Eye (tissue), 1 donor: ENCODE measurements at places on chromosomes 3 and 15.
A peak's percentile ranks its signal among the peaks of the same experiment; 100 is the strongest.

GRCh38 chr3:44887101-44887500 lies 12.7 kb downstream of the TGM4 start:
- DNase-seq, result no peak

- no peak for DNase-seq
Measured at GRCh38 chr3:103059432-103059831, 624.6 kb downstream of the ZPLD1 start.

GRCh38 chr15:31265090-31265870 lies 61.4 kb upstream of the KLF13 start:
- no peak for DNase-seq

- DNase-seq, result no peak
Measured at GRCh38 chr3:134859341-134859740, 64.3 kb downstream of the EPHB1 start.

DNA sequence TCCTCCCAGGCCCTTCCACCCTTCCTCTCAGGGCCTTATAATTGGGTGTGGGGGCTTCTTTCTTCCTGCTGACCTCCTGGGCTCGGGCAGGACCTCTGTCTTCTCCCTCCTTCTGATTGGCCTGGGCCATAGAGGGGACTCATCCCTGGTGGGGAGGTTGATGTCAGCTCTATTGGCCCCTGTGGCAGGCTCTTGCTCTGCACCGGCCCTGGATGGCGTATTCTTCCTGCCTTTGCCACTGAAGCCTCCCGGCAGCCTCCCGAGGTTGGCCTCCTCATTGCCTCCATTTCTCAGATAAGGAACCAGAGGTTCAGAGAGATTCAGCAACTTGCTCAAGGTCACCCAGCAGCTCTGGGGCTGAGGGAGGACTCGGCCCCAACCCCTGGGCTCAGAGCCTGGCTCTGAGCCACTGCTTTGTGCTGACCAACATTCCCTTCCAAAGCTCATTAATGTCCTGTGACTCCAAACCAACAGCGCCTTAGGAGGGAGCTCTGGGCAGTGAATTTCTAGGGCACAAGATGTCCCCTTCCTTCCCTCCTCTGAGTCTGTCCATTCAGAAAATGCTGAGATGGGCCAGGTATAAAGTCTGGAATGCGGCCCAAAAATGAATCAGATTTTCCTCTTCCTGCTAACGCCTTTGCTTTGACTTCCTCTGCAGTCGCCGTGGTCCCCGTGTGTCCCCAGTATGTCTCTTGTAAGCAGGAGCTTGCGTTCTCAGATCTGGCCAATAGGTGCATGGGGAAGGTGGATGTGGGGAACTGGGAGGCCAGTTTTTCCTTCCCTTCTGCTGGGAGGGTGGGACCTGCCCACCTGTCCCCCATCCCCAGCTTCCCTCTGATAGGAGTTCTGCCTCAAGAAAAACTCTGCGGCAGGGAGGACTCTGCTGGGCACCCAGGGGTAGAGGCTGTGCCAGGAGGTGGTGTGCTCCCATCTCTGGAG lies 74.2 kb downstream of the HMCES start:
- no peak for DNase-seq

GRCh38 chr15:73293773-73294172 lies 75.0 kb downstream of the HCN4 start:
- no peak for DNase-seq

DNA sequence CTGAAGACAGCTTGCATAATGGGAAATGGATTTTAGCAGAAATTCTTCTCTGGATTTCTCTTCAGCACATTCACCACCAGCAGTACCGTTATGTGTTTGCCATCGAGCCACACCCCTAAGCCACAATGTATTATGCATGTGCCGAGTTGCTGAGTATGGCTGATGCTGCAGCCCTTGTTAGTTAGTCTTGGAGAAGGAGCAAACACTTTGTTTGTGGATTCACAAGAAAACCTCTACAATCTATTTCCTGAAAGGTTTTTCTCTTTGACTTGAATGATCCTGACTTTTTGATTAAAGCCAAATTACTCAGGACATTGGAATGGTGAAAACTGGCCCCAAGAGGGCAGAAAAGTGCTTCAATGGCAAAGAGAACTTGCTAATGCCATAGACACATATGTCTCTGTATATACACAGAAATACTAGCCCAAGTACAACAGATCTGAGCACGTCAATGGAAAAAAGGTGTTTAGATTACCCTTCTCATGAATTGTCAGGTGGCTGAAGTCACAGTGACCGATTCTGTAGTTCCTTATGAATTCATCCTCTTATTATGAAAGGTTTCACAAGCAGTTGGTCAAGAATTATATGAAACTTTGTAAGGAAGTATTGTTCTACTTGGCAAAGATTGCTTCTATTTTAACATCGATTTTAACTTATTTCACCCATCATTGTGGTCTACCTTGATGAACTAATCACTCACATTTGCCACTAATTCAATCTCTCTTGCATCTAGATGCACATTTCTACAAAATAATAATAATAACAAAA lies 103.0 kb downstream of the P3H2 start:
- DNase-seq, result peak; percentile 70

GRCh38 chr3:46412786-46413298 lies 5.8 kb downstream of the CCRL2 start:
- DNase-seq, result no peak

DNA sequence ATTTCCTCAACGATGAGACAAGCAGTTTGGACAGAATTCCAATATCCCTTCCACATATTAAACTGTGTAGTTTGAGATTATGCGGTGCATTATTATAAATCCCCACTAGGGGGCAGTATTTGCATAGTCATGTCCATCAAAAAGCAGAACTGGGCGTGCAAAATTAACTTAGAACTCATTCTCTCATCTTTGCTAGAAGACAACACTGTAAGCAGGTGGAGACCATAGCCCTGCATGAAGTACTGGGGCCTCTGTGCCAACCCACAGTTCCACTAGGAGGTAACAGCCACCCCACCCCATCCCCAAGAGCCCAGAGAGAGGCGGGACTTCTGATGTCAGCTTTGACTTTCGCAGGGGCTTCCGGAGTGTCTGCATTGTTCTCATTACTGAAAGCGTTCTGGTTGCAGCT lies 106.6 kb upstream of the TMC3 start:
- peak; percentile 96 for DNase-seq

- no peak for DNase-seq
Measured at GRCh38 chr15:92023965-92024364, 170.5 kb downstream of the SLCO3A1 start.

DNA sequence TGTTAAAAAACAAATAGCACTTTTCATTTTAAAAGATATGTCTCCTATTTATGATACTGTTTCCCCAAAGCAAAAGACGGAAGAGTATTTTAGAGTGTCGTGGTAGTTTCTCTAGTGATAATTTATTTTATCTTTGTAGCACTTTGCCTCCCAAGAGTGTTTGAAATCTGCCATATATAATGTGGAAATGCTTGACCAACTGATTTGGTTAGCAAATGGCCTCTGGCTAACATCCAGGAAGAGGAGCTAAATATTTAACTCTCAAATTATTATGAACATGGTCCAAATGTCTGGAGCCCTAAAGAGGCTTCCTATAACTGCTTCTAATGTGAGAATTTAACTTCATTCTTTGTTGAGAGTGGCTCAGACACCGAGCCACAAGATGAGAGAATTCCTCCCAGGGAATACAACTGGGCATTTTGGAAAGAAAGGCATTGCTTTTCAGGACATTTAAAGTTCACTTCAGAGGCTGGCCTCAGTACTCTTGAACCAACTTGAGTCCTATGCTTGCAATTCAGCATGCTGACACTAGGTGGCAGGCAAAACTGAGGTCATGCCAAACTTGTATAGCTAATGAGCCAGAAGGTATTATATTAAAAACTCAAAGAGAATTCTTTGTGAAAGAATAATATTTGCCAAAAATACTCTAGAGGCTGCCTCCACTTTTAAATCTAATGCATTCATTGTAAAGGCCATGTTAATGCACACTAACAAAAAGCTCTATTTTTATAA lies 104.5 kb downstream of the RARB start:
- DNase-seq, result no peak

DNA sequence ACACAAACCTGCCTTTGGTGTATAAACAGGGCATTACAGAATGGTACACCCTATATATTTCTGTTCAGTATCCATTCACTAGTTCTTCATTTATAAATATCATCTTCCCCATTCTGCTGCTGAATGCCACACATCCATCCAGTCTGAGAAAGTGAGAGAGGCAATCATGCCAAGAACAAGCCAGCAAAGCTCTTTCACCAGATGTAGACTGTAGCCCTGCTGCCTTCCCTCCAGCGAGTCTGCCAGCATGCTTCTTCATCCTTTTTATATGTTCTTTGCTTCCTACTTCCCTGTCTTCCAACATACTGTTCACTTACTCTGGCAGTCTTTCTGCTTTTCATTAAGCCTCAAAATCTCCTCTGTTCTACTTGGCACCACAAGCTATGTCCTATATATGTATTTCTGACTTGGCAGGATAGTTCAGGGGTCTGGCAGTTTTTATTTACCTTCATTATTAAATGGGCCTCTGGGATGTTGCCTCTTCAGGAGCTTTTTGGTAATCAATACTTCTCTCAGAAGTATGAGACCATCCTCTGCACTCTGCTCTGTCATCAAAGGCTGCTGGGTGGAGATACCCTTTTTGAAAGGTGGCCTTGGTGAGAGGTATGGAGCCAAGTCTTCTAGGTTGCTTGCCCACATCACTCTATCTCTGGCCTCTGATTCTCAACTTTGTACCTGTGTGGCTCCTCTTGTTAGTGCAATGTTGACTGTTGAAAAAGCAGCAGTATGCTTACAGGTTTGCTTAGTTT lies 48.6 kb downstream of the CHP1 start:
- DNase-seq, result no peak

- DNase-seq, result no peak
Measured at GRCh38 chr3:143506190-143506589, 342.1 kb downstream of the SLC9A9 start.

- DNase-seq, result no peak
Measured at GRCh38 chr3:170098753-170099152, 61.0 kb downstream of the GPR160 start.

DNA sequence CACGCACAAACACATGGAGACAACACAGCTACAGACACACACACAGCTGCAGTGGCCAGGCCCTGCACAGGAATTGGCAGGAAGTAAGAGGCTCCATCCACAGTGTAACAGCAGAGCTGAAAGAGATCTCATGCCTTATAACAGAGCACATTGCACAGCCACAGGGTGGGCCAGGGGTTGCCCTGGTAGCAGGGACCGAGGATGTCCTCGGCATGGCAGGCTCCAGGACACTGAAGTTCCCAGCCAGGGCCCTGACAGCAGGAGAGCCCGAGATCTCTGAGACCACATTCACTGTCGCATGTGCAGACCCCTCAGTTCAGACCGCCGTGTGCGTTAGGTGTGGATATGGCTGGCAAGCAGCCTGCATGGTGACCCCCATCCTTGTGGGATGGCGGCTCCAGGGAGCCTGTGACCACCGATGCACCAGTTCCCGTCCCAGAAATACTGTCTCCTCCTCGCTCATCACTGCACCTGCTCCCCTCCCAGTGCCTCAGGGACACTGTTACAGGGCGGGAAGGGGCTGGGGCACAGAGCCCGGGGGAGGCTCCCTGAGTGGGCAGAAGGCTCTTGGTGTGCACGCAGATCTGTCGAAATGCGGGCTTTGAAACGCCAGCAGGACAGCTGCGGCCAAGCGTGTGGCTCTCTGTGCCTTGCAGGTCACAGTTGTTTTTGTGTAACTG lies 1.5 kb upstream of the OCA2 start:
- peak; percentile 62 for DNase-seq

DNA sequence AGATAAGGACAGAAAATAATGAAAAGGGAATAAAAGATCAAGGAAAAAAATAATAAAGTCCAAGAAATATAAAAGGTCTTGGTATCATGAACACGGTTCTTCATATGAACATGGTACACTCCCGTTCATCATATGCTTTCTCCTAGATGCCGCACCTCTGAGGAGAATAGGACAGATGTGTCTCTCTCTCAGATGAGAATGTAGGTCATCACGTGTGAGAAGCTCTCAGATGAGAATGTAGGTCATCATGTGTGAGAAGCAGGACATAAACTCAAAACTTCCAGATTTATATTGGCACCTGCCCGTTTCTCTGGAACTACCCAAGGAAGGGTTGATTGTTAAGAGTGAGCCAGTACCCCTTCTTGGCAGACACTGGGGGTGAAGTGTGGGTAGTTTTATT lies 29.9 kb upstream of the IQCF6 start:
- no peak for DNase-seq

DNA sequence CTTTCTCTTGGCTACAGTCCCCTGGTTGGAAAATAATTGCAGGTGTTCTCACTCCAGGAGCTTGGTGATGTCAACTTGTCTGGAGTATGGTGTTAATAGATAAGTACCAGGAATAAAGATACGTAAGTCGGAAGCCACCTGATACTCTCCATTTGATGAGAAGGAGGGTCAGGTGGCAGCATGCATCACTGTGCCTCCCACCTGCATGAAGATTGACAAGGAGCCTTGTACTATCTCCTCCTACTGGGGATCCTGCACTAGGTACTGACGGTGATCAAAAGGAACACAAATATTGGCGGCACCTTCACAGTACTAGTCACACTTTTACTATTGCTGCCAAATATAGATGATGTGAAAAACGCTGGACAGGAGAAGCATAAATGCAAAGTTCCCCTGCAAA lies 32.6 kb upstream of the GABRB3 start:
- DNase-seq, result no peak

DNA sequence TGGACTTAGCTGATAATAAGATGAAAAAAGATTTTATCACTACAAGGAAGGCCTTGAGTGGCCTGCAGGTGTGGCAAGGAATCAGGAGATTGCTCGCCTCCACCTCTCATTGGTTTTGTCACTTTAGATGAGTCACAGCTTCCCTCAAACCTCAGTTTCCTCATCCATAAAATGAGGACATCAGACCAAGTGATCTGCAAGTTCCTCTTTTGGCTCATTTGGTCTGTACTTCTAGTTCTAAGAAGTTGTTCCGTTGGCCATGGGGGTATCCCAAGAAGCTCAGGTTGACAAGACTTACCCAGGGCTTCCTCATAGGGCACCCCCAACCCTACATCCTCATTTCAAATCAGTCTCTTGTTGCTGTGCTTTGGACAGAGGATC lies 254.1 kb downstream of the UACA start:
- no peak for DNase-seq

GRCh38 chr3:53250881-53251605 lies 4.8 kb downstream of the TKT start:
- DNase-seq, result no peak

GRCh38 chr3:169288553-169288952 lies 375.0 kb downstream of the MECOM start:
- DNase-seq, result no peak

DNA sequence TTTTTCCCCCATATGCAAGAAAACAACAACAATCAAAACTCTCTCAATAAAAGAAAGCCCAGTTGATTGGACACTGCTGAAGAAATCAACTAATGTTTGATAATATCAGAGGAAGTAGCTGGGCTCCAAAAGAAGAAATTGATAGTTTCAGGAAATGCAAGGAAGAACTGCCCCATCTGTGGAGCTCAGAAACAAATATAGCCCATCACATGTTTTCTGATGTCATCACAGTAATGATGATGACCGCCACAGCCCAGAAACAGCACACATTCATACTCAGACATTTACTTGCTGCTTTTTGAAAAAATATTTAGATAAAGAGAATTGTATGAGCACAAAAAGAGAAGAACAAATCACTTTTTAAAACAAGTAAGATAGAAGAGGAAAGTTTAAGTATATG lies 67.6 kb downstream of the GOLIM4 start:
- DNase-seq, result no peak
